ACHN (cell line): ENCODE measurements at places on chromosomes 2 and 18.

- peak; percentile 25 for DNase-seq
Measured at GRCh38 chr18:65567372-65567771, 183.4 kb upstream of the CDH7 start.

GRCh38 chr2:194819367-194819766 lies 837.7 kb upstream of the SLC39A10 start:
- peak; percentile 38 for DNase-seq

- no peak for DNase-seq
Measured at GRCh38 chr2:113765276-113765675, 8.8 kb upstream of the SLC35F5 start.

- DNase-seq = no peak
Measured at GRCh38 chr18:21747764-21748693, 7.4 kb downstream of the MIB1 start.

GRCh38 chr2:61969376-61969775 lies 63.9 kb downstream of the COMMD1 start:
- DNase-seq = no peak

- no peak for DNase-seq
Measured at GRCh38 chr2:128930101-128930500, 611.4 kb upstream of the HS6ST1 start.

GRCh38 chr2:69196327-69197117 lies 183.5 kb downstream of the ANTXR1 start:
- peak; percentile 3 for DNase-seq

GRCh38 chr18:63433334-63433866 lies 11.1 kb upstream of the VPS4B start:
- no peak for DNase-seq

DNA sequence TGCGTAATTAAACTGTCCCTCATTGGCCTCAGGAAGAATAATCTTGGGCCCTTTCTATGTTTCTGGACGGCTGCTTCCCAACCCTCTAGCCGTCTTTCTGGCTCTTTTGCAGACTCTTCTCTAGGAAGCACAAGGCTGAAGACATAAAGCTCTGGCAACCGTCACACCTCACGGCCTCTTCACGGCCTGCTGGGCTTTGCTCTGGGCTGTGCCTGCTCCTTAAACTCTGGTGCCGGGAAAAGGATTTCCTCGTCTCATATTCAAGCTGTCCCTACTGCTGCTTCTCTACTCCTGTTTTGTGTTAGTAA lies 36.0 kb upstream of the WIPF1 start:
- DNase-seq = peak; percentile 70

GRCh38 chr18:50973367-50974126 lies 5.7 kb downstream of the ELAC1 start:
- peak; percentile 36 for DNase-seq

- no peak for DNase-seq
Measured at GRCh38 chr2:239386872-239387445, 13.9 kb downstream of the HDAC4 start.

DNA sequence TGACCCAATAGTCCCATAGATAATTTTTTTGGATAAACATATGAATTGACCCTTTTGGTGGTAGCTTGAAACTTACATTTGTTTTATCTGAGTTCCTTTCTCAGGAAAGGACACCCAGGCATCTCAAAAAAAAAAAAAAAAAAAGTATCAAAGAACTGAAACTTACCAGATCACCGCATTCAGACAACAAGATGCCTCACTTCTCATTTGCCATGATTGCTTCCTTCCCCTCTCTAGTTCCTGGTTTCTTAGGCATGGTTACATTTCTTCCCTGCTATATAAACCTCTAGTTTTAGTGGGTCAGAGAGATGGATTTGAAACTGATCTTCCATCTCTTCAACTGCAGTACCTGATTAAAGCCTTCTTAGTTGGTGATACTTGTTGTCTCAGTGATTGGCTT lies 240.1 kb downstream of the ACKR3 start:
- no peak for DNase-seq

GRCh38 chr2:18940184-18940583 lies 350.8 kb upstream of the NT5C1B start:
- no peak for DNase-seq

- no peak for DNase-seq
Measured at GRCh38 chr2:231985823-231986261, 24.3 kb downstream of the DIS3L2 start.

GRCh38 chr2:115400940-115401339 lies 958.5 kb downstream of the DPP10 start:
- DNase-seq = no peak

- peak; percentile 50 for DNase-seq
Measured at GRCh38 chr2:24972315-24972961, 683 bp upstream of the DNAJC27 start.

DNA sequence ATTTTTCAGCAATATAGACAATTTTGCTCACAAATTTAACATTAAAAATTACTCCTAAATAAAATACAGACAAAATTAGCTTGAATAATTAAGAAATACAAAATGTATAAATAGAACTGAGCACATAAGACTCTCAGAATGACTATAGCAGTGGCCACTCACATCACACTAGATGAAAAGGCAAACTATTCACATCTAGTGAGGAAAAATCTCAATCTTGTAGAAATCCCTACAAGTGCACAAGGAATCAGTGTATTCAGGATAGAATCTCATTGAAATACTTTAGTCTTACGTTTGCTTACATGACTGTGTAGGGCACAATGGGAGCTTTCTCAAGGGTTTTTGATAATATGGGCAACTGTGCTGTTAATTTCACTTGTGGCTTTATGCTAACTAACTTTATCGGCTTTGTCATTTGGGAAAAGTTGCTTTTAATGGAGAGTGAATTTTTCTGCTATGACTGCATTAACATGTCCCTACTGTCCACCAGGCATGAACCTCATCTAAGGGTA lies 678.9 kb upstream of the LRRTM4 start:
- no peak for DNase-seq

DNA sequence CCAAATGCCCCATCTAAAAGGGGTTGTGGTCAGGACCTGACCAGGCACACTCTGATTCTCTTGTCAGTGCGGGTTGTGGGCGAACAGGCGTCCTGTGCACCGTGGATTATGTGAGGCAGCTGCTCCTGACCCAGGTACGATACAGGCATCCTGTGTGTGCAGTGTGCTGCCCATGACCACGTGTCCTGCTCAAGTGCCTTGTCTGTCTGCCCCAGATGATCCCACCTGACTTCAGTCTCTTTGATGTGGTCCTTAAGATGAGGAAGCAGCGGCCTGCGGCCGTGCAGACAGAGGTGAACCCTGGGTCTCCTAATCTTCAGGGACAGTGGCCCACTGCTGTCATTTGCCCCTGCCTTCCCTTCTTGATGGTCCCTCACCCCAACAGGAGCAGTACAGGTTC lies 14.6 kb downstream of the PTPN18 start:
- DNase-seq = no peak

DNA sequence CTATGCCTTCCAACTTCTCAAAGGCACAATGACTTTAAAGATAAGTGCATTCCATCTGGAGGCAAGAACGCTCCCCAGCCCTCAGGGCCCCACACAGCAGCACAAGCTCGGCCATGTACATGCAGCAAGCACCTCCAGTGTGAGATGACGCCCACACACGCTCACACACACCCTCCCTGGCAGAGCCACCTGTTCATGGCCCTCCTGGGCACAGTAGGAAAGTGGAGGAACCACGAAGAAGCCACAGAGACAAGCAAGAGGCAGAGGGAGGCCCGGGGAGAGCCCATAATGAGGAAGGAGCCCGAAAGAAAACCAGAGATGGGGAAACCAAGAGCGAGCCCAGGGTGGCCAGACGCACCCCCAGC lies 21.7 kb downstream of the BIN1 start:
- DNase-seq = no peak
